Memory B cell (primary cell): ENCODE measurements at places on chromosomes 11 and 22.

DNA sequence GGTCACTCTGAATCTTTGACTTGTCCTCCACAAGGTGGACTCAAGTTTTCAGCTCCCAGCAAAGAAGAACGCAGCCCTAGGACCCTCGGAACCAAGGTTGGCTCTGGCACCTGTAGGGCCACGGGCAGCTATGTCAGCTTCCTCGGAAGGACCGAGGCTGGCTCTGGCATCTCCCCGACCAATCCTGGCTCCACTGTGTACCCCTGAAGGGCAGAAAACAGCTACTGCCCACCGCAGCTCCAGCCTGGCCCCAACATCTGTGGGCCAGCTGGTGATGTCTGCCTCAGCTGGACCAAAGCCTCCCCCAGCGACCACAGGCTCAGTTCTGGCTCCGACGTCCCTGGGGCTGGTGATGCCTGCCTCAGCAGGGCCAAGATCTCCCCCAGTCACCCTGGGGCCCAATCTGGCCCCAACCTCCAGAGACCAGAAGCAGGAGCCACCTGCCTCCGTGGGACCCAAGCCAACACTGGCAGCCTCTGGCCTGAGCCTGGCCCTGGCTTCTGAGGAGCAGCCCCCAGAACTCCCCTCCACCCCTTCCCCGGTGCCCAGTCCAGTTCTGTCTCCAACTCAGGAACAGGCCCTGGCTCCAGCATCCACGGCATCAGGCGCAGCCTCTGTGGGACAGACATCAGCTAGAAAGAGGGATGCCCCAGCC, 2.2 kb downstream of the INPP5J start:
- no peak for DNase-seq
- H3K27me3 ChIP-seq, result peaks cover 11% of the 10 kb centered on the region
- no peak overlapping the region for H3K27ac ChIP-seq
- H3K4me1 ChIP-seq, result peaks cover 14% of the 10 kb centered on the region
- no peak overlapping the region for H3K4me3 ChIP-seq

DNA sequence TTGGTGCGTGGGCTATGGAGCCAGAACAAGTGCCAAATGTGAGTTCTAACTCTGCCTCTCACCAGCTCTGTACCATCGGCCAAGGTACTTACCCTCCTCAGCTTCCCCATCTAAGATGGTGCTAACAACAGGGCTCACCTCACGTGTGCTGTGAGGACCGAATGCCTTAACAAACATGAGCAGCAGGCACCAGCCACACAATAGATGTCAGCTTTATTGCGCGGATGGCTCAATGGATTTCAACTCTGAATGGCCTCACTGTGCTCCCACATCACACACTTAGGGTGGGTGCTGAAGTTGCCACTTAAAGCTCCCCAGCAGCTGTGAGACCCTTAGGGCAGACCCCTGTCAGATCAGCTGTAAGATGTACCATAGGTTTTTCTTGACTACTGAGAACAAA, 24.1 kb downstream of the RELT start:
- H3K27me3 ChIP-seq, result no peaks in the 10 kb centered on the region
- peaks cover 5% of the 10 kb centered on the region for H3K4me1 ChIP-seq
- peaks cover 17% of the 10 kb centered on the region for H3K36me3 ChIP-seq
- H3K4me3 ChIP-seq, result no peak overlapping the region
- DNase-seq, result no peak

DNA sequence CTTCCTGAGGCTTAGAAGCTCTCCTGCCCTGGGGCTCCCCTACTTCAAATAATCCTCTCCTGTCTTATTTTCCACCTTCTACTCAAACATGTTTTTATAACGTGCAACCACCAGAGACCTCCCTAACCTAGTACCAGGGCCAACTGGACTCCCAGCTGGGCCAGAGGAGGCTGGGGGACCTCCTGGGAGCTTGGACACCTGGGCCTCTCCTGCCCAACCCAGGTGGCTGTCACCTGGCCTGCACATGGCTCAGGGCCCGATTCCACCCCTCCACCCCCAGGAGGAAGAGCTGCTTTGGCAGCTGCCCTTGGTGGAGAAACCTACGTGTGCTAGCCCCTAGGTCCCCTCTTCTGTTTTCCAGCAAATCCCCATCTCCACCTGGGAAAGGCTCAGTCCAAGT, 105.2 kb downstream of the ABTB2 start:
- peaks cover 16% of the 10 kb centered on the region for H3K4me1 ChIP-seq
- no peak for DNase-seq
- no peak overlapping the region for H3K4me3 ChIP-seq

- H3K36me3 ChIP-seq, result no peaks in the 10 kb centered on the region
- H3K4me1 ChIP-seq, result peaks cover 47% of the 10 kb centered on the region
Measured at GRCh38 chr11:1521382-1522080, 35.0 kb upstream of the MOB2 start.

GRCh38 chr11:64238999-64239398, 1.9 kb upstream of the FKBP2 start:
- H3K4me3 ChIP-seq, result peak overlapping the region; percentile 14
- peaks cover 39% of the 10 kb centered on the region for H3K4me1 ChIP-seq
- DNase-seq, result no peak
- peak overlapping the region; percentile 100 for H3K27ac ChIP-seq
- H3K36me3 ChIP-seq, result peaks cover 8% of the 10 kb centered on the region
- H3K27me3 ChIP-seq, result no peaks in the 10 kb centered on the region
